Daoy (cell line): ENCODE measurements at places on chromosomes 1 and 21.

DNA sequence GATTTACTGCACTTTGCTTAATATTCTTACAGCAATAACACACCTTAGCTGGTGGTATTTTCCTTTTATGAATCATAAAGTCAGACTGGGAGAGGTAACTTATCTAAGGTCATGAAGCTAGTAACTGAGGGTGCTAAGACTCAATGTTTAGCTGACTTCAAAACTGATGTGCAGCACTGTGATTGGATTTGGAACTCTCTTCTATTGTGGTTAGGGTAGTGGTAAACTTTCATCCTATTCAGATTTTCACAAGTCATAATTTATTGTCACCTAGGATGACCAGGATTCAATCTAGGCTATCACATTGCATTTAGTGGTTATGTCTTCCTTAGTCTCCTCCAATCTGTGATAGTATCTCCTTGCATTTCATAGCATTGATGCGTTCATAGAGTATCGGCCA lies 18.9 kb downstream of the EPB41 start:
- no peak for DNase-seq

DNA sequence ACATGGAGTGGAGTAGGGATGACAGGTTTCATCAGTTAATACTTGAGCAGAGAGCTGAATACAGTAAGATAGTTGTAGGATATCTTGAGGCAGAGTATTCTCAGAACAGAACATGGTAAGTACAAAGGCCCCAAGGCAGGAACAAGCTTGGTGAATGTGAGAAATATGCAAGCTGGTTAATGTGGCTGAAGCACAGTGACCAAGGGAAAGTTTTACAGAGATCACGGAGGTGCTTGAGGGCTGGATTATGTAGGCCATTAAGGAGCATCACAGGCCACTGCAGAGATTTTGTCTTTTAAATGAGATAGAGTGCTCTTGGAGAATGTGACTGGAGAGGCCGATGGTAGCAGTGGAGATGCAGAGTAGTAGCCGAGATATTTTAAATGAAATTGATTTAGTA lies 54.0 kb upstream of the BOLA1 start:
- no peak for DNase-seq

DNA sequence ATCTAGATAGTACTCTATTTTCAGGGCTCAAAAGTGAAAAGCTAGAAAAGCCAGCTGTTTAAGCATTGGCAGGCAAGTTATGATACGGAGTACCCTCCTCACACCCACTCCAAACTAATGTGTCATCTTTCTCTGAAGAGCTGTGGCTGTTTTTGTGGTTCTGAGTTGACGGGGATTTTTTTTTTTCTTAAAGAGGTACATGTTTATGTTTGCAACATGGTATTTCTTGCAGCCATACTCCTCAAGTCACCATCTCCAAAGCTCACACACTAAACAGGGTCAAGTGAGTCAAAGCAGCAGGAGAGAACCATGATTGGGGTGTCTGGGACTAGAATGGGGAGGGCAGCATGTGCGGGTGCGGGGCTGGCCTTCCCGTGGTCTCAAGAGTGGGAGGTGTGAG lies 347.2 kb downstream of the DISC1 start:
- DNase-seq: peak; percentile 53

DNA sequence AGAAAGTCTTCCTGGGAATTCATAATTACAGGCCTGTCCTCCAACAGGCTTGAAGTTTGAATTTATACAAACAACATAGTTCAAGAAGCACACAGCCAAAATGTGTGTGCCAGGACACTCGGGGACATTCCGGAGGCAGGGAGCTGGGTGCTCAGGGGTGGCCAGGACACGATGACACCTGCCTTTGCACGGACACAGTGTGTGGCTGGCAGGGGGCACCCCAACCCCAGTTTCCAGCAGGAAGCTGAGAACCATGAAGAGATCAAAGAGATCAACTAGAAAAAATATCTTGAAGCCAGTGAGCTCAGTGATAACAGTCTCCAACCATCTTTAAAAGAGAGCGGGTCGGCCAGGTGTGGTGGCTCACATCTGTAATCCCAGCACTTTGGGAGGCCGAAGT lies 32.5 kb upstream of the TRAPPC10 start:
- no peak for DNase-seq

DNA sequence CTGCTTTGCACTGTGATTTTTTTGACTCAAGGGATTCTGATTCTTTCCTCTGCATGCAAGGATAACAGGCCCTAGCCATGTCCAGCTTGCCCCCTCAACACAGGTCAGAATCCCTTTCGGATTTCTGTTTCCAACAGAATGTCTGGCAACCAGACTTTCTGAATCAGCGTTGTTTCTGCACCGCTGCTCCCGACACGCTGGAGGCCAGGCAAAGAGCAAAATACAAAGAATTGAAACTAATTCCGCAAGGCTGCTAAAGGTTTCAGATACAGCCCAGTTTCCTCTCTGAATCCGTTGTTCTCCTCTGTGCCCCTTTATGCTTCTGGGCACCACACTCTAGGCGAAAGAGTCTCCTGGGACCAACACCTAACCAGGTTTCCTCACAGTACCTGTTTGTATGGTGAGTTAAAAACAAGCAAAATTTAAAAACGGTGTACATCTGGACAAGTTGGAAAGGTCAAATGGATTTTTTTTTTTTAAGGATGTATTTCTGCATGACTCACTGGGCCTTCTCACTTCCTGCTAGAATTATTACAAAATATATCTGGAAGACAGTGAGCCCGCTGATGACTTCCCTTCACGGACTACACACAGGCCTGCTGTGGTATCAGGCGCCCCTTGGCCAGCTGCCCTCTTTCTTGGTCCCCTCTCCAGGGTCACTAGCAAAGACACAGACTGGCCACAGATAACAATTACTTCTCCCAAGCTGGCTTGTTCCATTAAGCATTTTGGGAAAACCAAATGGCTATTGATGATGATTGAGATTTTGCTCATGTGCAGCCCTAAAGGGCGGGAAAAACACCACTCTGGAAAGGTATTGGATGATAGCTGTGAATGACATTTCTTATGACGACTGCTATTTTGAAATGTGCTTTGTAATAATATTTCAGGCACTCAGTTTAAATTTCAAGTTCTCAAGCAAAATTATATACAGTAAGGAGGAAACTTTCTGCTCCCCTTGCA lies 118.3 kb downstream of the TGFB2 start:
- peak; percentile 71 for DNase-seq

DNA sequence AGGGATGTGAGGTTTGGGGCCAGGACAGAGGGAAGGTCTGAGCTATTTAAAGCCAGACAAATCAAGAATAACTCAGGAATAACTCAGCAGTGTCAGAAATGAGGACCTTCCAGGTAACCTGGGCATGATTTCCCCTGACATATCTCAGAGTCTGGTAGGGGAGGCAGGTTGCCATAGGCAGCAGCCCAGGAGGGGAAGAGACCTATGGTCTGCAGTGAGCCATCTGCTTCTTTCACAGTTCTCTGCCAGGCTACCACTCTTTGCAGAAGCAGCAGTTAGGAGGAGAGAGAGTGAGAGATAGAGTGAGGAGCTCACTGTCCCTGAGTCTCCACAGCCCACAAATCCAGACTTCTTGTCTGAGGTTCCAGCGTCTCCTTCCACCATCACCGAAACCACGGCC lies 6.3 kb upstream of the VSIG8 start:
- no peak for DNase-seq

DNA sequence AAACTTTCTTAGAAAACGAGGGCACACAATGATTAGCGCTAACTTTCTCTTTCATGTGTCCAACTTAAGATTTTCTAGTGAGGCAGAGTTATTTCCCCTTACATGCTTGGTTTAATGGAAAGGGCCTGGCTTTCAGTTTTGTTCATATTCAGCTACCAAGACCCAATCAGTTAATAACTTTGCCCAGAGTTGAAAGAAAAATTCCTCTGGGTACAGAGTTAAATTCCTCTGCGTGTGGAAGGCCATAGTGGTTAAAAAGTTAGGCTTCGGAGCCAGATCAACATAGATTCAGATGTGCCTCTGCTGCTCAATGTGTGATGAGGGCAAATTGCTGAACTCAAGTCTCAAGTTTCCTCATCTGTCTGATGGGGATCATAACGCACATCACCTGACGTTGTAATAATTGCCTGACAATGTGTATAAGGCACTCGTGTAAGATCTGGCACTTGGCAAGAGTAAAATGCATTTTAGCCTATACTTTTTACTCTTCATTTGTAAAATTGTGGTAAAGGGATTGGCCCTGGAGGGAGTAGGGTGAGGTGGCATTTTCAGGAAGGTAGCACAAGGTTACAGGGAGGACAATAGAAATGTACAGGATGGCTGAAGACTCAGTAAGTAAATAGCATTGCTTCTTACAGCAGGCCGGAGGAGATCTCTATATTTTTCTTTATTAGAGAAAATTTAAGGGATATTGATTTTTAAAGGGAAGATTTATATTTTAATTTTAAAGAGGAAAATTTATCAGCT lies 103.4 kb downstream of the ROR1 start:
- no peak for DNase-seq

GRCh38 chr1:55726994-55727393 lies 511.8 kb upstream of the USP24 start:
- DNase-seq: peak; percentile 17

- no peak for DNase-seq
Observed at GRCh38 chr1:50651476-50652263, 228.4 kb upstream of the DMRTA2 start.

GRCh38 chr1:8388732-8389562 lies 71.0 kb downstream of the SLC45A1 start:
- DNase-seq: no peak

DNA sequence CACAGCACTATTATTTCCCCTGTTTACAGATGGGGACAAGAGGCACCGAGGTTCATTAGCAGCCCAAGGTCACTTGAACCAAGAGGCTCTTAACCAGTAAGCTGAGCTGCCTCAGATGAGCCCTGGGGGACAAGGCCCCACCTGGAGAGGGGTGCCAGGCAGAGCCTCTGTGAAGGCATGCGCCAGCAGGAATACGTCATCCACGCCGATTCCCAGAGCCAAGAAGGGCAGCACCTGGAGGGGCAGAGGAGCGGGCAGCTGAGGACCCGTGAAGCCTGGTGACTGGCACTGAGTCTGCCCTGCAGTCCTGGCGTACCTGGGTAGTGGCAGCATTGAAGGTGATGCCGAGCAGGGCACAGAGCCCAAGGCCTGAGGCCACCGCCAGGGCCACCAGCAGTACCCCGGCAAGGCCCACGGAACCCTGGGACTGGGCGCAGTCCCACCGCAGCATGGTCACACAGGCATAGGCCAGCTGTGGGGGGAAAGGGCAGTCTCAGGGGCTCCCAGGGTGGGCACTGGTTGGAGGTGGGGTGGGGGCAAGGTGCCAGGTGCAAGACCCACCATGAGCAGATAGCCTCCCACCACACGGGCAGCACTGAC lies 14.1 kb downstream of the PTCH2 start:
- no peak for DNase-seq

DNA sequence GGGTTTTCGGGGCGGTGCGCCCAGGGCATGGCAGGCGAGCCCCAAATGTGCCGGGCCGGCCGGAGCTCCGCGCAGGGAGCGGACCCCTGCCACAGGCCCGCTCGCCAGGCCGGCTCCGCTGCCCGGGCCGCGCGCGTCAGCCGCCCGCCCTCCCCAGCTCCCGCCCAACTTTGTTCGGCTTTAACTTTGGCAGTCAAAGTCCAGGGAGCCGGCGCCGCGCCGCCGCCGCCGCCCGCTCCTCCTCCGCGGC lies 488 bp downstream of the SLC35D1 start:
- DNase-seq: peak; percentile 70

- DNase-seq: no peak
Observed at GRCh38 chr1:4118746-4119515, 218.9 kb upstream of the C1orf174 start.

DNA sequence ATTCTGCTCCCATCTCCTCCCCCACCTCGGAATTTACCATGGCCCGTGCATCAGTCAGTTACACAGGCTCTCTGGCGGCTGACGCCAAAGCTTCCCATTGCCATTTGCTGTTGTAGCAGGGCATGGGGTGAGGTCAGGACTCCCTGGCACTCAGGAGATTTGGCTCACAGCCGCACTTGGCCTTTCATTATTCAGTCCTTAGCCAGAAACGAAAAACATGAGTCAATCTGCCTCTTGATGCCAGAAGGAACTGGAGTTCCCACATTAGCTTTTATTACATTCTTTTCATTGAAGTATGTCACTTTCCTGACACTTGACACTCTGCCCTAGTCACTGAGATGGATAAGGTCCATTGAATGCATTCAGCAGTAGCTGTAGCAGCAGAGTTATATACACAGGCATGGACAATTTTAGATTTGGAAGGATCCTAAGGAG lies 260.6 kb downstream of the CACNA1E start:
- peak; percentile 49 for DNase-seq

DNA sequence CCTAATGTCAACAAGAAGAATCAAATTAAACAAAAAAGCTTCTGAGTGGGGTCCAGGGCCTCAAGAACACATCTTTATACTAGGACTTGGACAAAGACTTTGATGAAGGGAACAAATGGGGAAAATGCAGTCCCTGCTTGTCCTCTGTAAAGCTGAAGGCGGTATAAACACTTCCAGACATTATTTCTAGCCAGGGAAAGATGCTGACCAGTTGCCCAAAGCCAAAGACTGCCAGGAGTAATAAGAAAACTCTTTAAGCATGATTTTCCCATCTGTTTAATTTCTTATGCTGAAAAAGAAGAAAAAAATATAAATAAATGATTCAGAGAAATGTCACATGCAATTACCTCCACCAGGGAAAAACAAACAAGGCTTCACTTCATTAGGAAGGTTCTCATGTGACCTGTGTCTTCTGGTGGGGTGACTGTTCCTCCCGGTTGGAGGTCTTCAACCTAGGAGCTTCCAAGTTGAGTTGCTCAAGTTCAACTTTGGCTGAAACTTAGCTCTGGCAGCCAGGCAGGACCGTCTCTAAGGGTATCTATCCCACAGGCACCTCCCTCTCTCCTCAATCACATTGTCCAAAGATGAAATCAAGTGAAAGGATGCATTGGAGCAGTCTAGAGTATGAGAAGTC lies 65.2 kb upstream of the KCNE2 start:
- no peak for DNase-seq

- peak; percentile 61 for DNase-seq
Observed at GRCh38 chr1:202586018-202586821, 124.0 kb downstream of the SYT2 start.

- DNase-seq: no peak
Observed at GRCh38 chr1:36083219-36083618, 675 bp upstream of the TEKT2 start.

DNA sequence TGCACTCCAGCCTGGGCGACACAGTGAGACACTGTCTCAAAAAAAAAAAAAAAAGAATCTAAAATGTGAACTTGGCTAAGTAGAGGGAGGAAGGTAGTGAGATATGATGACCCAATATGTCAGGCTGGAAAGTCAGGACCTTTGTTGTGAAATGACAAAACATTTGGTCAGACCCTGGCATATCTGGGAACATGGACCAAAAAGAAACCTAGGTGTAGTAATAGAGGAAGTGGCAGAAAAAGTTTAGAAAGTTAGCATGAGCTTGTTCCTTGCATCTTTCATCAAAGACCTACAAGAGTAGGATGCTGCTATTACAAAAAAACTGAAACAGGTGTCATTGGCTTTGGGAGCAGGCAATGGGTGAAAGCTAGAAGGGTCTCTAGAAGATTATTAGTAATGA lies 7.3 kb upstream of the S100A3 start:
- no peak for DNase-seq
